ENCODE measurements at places on chromosomes 6 and 20.

DNA sequence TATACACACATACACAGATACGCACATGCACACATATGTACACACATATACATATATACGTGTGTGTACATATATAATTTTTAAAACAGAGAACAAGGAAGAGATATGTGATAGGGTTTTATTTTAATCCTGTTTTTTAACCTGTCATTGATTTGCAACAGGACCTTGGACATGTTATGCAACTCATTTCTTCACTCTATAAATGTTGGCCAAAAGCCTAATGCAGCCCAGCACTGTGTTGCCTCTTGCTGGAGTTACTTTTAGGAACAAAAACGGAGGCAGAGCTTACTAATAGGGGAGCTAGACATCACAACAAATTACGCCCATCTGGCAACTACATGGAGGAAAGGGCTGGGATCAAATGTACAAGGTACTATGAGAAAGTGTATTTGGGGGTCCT lies 179.9 kb upstream of the TAB2 start:
- no peak for DNase-seq

- DNase-seq: peak; percentile 18
Measured at GRCh38 chr6:90044833-90045381, 150.6 kb downstream of the GJA10 start.

GRCh38 chr6:11317885-11318771 lies 85.7 kb upstream of the NEDD9 start:
- DNase-seq: peak; percentile 84

DNA sequence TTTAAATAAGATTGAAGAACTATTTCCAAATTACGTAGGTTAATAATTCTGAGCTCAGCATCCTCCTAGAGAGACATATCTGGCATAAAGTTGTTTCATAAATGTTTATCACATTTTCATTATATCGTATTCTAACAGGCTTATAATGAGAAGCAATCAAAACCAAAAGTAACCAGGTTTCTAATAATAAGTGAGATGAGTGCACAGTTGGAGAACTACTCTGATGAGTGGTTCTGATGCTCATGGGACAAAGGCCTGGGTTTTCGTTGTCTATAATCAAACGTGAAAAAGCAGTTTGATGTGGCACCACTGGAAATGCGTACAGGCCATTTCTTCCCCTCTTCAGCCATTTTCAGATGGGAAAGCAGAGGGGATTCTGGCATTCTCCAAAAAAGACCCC lies 4.7 kb upstream of the SERPINB6 start:
- no peak for DNase-seq

- DNase-seq: no peak
Measured at GRCh38 chr6:167347226-167347625, 22.3 kb downstream of the TTLL2 start.

GRCh38 chr6:157519255-157520116 lies 138.5 kb downstream of the ZDHHC14 start:
- DNase-seq: no peak

DNA sequence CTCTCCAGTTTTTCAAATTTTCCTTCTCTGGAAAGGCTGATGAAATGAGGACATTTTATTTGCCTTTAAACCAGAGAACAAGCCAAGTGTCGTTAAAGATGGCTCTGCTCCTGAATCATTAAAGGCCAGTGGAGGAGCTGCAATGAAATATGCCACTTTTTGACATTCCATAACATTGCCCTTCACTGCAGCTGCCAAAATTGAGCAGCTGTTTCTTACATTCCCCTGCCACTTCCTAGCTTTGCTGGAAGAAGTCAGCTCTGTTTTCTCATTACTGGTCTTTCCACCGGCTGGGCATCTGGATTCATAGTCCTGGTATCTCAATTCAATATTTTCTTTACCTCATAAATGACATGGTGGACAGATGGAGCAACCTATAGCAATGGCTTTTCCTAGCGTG lies 45.5 kb upstream of the NRN1 start:
- no peak for DNase-seq
